T-helper 2 cell (primary cell): ENCODE measurements at places on chromosomes 6 and 20.

- no peak for DNase-seq
Measured at GRCh38 chr20:51917886-51918535, 115.7 kb upstream of the SALL4 start.

DNA sequence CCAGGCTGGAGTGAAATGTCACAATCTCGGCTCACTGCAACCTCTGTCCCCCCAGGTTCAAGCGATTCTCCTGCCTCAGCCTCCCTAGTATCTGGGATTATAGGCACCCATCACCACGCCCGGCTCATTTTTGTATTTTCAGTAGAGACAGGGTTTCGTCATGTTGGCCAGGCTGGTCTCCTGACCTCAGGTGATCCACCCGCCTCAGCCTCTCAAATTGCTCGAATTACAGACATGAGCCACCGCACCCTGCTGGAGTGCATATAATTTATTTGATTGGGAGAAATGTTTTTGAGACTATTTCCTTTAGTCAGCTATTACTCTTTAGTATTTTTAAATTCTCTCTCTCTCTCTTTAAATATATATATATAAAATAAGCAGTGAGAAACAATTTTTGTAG lies 29.8 kb downstream of the FAM83B start:
- no peak for DNase-seq

DNA sequence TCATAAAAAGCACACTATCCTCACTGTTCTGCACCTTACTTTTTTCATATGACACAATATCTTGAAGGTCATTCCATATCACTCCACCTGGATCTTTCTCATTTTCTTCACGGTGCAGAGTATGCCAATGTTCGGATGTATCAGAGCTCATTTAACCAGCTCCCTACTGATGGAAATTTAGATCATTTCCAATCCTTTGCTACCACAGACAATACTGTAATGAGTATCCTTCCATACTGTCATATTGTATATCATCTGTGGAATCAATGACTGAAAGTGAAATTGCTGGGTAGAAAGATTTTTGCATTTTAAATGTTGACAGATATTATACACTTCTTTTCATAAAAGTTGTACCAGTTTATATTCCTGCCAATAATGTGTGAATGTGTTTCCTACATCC lies 2.2 kb upstream of the RAB44 start:
- DNase-seq = no peak

- no peak for DNase-seq
Measured at GRCh38 chr6:35068644-35069043, 72.5 kb downstream of the TCP11 start.

DNA sequence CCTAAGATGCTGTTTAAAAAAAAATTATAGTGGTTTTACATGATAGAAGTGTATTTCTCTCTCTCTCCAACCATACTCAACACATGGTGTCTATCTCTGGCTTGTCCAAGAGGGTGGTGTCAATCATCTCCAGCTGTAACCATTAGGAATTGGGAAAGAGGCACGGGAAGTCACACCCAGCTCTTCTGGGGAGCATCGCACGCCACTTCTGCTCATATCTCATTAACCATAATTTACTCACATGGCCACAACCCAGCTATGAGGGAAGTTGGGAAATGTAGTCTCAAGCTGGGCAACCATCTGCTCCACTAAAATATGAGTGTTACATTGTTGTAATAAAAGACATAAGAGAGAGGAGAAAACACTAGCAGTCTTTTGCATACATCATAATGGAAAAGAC lies 30.4 kb upstream of the TSHZ2 start:
- no peak for DNase-seq

DNA sequence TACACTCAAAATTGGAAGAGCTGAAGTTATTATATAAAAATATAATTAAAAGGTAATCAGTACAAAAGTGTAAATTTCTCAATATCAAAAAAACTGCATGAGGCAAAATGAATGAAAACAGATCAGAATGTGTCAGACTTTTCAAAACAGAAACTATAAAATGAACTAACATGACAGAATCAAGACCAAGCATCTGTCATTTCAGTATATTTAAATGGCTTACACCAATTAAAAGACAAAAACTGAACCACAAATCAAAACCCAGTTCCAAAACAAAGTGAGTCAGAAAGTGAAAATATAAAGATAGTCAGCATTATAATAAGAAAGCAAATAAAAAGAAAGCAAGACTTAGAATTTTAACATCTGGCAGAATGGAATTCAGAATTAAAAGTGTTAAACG lies 289.7 kb downstream of the UBE3D start:
- DNase-seq = no peak

DNA sequence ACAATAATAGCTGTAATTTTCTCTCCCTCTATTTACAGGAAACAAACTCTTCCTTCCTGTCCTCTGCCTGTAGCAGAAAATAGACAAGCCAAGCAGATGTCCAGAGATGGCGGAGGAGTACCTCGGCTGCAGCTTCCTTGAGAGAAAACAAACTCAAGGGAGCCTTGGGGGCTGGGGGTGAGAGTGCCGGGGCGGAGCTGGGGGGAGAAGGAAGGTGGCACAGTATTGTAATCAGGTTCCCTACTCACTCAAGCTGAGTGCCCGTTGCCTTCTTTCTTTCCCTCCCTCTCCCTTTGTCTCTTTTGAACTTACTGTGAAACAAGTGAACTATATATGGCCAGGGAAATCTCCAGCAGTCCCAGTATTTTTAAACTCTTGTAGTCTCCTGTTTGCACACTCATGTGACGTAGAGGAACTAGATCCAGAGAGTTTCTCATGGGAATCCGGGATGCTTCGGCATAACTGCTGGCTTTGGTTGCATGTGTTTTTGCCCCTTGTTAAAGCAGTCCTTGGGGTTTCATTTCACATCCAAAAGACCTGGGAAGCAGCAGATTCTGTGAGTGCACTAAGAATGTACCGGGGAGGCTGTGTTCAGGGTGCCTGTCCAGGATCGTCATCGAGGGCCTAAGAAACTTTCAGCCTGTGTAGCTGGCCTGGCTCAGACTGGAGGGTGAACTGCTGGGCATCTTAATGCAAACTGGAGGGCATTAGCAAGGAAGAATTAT lies 44.6 kb upstream of the HDDC2 start:
- no peak for DNase-seq

DNA sequence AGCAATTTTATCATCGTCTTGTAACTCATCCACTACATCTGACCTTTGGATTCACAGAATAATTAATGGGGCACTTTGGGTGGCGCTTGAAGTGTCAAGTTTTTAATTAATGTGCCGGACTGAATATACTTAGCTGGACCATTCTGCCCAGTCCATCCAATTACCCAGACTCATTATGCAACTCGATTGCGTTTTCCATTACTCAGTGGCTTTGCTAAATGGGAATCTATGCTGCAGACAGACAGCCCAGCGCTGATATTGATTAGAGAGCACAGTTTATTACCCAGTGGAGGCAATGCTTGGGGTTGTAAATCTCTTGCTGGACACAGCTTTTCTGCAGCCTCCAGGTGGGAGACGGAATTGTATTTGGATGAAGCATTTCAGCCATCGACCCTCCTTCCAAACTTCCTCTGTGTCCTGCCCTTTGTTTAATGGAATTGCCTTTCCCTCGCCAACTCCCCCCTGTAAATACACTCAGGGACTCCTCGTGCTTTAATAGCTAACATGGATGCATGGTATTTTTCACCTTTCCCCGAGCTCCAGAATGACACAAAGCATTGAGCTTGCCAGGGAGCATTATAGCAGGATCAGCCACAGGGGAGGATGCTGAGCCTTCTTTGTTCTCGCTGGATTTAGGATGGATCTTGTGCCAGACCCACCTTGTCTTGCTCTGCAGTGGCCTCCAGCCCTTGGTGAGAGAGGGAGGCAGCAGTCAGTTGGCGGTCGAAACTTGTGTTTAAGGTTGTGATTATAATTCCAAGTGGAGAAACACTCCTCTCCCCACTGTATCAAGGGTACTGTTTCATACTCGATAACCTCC lies 59.7 kb downstream of the EDN3 start:
- no peak for DNase-seq

DNA sequence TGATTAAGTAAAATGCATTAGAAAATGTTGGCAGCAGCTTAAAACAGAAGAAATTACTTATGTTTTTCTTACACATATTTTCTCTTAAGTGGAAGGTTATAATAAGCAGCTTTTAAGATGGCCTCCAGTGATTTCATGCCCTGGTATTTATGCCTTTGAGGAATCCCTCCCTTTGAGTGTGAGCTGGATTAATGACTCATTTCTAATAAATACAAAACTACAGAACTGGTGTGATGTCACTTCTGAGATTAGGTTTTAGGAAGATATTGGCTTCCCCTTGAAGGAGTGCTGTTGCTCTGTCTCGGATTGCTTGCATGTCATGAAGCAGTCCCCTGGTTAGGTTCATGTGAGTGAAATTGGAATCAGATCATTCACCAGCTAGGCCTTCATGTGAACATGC lies 143.2 kb upstream of the EPHA7 start:
- DNase-seq = no peak

- no peak for DNase-seq
Measured at GRCh38 chr6:91816335-91816734, 1229.5 kb upstream of the MAP3K7 start.

DNA sequence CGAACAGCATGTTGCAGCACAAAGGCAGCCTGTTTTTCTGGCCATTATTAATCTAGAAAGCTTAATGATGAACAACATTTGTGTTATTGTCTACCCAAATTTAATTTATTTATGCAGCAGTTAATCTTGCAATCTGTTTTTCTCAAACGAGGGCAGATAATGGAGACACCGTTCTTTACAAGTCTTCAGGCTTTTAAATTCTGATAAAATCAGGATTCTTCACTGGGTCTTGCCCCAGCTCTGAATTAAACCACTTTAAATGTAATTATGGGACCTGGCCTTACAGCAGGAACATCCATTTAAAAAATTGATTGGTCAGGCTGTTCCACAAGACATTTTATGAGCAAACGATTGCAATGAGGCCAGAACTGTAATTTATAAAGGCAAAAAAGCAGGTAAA lies 26.5 kb upstream of the INSM1 start:
- no peak for DNase-seq

DNA sequence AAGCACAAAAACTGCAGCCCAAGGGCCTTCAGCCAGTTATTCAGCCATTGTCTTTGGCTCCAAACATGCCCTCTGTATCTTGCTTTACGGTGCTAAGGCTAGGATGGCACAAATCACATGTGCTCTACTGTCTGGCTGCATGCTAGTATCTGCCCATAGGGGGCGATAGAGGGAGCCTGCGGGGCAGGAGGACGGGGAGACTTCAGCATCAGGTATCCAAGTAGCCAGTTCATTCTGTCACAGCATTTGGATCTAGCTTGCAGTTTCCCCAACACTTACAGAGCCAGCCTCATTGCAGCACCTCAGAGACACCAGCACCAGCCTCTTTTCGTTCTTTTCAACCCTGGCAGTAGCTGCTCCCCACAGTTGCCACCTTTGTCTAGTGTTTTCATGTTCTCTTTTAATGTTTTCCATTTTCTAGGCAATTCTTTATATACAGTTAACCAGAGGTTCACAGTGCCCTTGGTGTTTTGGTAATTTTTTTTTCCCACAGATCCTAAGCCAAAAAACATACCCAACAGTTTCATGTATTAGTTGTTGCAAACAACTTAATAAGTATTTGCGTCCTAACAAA lies 705.9 kb downstream of the PTPRT start:
- peak; percentile 23 for DNase-seq

DNA sequence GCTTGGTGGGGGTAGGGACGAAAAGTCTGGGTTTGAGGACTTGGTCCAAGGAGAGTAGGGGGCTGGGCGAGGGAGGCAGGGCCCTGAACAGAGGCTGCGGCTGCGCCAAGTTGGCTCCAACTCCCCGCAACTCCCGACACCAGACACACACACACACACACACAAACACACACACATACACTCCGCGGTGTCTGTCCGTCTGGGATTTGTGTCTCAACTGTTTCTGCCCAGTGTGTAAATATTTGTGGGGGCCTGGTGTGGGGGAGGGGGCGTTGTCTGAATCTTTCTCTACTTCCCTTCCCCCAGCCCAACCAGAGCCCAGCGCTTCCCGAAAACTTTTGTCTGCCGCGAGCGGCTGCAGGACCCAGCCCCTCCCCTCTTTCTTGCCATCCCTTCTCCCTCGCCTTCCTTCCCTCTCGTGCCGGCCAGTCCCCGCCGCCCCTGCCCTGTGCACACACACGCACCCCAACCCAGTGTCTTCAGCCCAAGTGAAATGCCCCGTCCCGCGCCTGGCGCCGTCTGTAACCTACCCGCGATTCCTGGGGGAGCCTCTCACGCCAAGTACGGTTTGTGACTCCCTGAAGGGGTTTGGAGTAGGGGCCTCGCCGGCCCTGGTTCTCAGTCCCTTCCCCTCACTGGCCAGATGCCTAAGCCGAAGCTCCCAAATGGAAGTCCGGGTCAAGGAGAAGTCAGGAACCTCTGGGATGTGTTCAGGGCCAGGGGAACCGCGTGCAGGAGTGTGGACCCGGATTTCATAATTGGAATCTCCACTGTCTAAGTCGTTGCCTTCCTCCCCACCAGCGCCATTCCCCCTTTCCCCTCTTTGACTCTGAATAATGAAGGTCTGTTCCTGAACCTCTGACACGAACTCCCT lies 904 bp downstream of the MDFI start:
- no peak for DNase-seq

DNA sequence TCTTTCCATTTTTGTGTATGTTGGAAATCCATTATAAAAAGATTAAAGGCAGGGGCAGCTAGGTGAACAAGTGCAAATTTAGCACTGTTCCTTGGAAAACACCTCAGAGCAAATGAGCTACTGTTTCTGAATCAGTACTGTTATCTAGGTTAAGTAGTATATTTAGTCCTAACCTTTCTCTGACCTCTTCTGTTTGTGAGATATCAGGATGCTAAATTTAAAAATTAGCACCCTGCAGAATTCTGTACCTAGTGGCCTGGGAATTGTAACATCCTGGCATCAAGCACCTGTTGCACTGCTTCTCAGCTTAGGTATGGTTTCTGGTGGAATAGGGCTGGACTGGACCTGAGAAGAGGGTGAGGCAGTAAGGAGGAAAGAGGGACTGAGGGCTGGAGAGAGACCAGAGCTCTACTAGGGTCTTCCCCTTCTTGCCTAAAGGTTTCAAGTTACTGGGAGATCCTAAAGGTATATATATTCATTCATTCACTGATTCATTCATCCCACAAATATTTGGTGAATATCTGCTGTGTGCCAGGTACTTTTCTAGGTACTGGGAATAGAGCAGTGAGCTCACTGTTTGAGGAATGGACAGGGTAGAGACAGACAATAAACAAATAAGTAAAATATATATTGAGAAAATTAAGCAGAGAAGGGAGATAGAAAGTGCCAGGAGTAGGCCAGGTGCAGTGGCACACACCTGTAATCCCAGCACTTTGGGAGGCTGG lies 5.2 kb downstream of the ZNF76 start:
- no peak for DNase-seq

DNA sequence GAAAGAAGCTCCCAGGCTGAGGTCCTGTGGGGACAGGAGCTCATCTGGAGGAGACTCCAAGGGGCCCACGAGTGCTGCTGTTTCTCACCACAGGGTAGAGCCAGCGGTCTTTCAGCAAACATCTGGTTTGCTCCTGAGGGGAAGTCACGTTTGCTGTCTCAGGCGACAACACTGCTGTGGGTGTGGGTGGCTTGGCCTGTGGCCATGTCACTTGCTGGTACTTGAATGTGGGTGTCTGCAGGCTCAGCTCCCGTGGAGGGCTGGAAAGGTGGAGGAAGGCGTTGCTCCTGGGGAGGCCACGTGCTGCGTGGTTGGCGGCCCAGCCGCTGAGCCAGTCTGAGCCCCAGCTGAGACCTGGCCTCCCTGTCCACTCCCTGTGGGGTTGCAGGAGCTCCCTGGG lies 52.8 kb upstream of the MPC1 start:
- DNase-seq = peak; percentile 74

GRCh38 chr6:149919834-149920225 lies 3.1 kb downstream of the RAET1G start:
- DNase-seq = no peak
